Suppressor macrophage treated with lipopolysaccharide for 4 hours (primary cell): ENCODE measurements at places on chromosomes 3 and 15.

- no peak for DNase-seq
Observed at GRCh38 chr3:20809356-20809755, 623.4 kb upstream of the SGO1 start.

DNA sequence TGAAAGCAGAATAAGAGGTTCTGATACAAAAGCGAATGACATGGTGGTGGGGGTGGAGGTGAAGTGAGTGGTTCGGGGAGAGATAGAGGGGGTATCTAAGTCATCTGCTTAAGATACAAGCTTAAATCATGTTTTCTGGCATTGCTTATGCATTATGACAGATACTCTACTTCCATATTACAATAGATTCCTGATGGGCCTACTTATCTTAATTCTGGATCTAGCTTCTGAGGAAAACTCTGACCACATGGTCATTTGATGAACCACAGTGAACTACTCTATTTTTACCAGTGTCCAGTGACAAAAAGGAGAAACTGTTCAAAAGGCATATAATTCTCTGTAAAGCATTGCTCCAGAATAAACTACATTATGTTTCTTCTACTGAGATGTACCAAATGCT is 673.7 kb upstream of the CCDC54 start:
- no peak for DNase-seq

DNA sequence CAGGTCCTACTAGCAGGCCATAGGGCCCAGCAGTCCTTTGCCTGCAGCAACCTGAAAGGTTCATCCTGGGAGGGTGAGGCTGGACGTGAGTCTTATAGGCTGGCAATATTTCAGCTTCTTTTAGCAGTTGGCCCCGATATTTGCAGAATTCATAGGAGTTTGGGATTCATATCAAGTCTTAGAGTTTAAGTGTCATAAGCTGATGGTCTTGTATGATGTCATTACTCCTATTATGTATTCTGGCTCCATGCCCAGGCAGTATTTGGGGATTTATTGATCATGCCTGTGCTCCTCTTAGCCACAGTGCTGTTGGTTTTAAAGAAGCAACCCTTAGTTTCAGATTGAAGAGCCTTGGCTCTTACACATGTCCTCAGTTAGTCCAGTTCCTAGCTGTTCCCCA is 41.3 kb upstream of the POLR2M start:
- DNase-seq = no peak

GRCh38 chr3:183387797-183388196 is 40.6 kb downstream of the MCF2L2 start:
- DNase-seq = no peak

- DNase-seq = no peak
Observed at GRCh38 chr15:65207280-65207840, 3.9 kb downstream of the CILP start.

GRCh38 chr15:79849789-79850188 is 47.0 kb downstream of the MTHFS start:
- DNase-seq = peak; percentile 52

DNA sequence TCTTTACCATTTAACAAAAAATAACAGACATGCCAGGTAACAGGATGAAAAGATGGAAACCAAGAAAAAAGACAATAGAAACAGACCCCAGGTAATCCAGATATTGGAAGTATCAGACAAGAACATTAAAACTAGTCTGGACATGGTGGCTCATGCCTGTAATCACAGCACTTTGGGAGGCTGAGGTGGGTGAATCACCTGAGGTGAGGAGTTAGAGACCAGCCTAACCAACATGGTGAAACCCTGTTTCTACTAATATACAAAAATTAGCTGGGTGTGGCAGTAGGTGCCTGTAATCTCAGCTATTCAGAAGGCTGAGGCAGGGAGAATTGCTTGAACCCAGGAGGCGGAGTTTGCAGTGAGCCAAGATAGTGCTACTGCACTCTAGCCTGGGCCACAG is 40.6 kb downstream of the ACAD9 start:
- DNase-seq = no peak

DNA sequence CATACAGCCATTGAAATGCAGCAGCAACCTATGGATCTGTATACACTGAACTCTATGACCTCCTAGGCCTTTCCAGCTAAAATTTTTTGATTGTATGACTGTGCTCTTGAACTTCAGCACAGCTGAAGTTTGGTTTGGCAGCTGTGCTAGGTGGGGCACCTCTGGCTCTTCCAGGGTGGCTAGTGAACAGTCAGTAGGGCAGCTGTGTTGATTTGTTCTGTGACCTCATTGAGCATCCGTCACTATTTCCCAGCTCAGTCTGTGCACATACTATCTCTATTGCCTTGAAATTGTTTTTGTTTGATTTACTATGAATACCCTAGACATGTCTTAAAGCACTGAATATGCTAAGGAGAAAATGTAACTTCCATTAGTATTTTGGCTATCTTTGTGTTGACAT is 363.2 kb upstream of the NAALADL2 start:
- no peak for DNase-seq

- no peak for DNase-seq
Observed at GRCh38 chr3:177571944-177572315, 374.6 kb upstream of the TBL1XR1 start.
